ENCODE measurements at places on chromosomes 7 and 10.

- DNase-seq = no peak
Observed at GRCh38 chr10:108363576-108363975, 1199.1 kb upstream of the SORCS1 start.

DNA sequence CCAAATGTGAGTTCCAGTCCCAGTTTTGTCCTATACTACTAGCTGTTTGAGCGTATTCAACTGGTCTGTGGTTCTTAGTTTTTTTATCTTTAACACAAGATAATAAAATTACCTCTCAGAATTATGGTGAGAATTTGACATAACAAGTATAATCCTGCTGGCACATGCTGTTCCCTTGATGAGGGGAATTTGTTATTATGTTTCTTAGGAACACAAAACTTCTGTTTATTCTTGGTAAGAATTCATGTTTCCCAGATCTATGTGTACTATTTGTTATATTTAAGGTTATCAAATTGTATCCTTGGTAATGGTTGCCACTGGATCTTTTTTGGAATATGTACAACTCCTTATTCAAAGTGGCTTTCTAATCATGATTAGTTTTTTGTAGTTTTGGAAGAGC, 335.6 kb downstream of the ADK start:
- DNase-seq = no peak

DNA sequence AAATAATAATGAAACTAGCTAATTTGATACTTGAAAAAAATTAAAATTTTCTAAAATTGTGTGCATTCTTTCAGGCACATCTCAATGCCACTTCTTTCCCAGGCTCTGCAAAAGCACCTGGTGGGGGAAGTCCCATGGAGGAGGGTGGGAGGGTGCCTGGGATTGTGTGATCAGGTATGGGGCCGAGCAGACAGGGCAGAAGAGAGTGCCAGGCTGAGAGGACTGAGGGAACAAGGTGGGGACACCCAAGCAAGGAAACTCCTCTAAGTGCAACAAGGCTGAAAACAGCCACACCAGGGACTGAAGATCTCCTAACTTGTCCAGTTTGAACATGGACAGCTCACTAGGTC, 13.8 kb downstream of the PARP12 start:
- DNase-seq = no peak

- no peak for DNase-seq
Observed at GRCh38 chr7:6558837-6559236, 7.6 kb upstream of the GRID2IP start.

GRCh38 chr7:95485391-95486123, at the start of gene ASB4:
Gene ASB4, plus strand, starts transcription at chr7:95485943. Its CDS starts 29 bp downstream, at chr7:95485972.
- DNase-seq = no peak

DNA sequence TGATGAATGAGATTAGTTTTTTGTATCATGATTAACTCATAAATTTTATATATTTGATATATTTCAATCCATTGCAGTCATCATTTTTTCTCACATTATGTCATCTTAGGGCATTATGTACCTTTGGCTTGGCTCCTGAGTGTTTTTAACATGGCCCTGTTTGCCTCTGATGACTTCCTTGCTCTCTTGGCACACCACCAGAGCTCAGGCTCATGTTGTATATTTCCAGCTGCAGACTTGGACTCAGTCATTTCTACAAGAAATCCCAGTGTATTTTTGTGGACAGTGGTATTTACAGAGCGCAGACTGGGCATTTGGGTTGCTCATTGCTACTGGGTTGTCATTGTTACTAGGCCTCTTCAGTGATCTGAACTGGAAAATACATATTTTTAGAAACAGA, 188.5 kb downstream of the ADRA2A start:
- DNase-seq = no peak

DNA sequence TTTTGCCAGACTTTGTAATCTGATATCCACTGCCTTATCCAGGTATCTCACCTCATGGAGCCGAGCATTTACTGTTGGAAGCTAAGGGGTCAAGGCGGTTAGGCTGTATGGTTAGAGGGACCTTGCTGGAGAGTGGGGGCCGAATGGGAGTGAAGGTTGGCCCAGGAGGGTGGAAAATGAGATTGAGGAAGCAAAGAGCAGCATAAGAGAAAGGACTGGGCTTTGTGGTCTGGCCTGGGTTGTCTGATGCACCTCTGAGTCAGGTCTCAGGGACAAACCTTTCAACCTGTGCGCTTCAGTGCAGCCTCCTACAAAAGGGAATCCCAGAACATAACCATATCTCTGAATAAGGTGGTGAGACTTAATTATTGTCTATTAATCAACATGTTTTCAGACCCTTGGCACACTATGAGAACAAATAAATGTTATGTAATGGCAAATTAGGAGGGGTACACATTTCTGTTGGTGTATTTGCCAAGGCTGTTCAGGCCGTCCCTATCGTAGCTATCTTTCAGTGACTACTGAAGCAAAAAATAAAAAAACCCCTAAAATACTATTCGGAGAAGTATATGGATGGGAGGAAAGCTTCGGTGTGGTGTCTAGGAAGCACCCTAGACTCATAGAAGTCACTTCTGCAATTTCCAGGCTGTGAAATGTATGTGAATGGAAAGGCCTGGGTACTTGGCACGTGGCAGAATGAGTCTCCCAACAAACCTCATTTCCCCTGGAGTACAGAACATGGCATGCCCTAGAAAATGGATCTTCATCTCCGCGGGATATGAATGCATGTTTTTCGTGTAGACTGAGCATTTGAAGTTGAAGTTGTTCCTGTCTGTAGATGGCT, 4.3 kb downstream of the CAMK1D start:
- DNase-seq = no peak

- DNase-seq = no peak
Observed at GRCh38 chr7:83550100-83550499, 98.8 kb downstream of the SEMA3E start.

DNA sequence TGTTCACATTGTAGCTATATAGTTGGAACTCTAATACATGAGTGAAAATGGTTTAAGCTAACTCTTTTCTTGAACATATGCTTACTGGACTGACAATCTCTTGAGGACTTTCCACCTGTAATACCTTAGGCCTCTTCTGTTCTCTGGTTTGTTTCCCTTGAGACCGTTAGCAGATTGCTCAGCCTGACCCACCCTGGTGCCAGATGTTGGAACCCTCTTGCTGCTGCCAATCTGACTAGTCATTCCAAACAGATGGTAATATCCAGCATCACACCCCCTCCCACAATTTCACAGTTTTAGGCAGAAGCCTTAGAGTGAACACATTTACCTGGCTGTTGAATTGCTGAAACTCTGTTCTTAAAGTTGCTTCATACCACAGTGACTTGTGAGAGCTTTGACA, 18.7 kb downstream of the CALD1 start:
- no peak for DNase-seq

- DNase-seq = no peak
Observed at GRCh38 chr10:48708144-48708543, 23.5 kb downstream of the WDFY4 start.

Data from retinal pigment epithelial cell (primary cell).